ENCODE measurements at places on chromosomes 5 and 9.

GRCh38 chr9:126226991-126227936 is 99.4 kb upstream of the MVB12B start:
- no peak for DNase-seq

DNA sequence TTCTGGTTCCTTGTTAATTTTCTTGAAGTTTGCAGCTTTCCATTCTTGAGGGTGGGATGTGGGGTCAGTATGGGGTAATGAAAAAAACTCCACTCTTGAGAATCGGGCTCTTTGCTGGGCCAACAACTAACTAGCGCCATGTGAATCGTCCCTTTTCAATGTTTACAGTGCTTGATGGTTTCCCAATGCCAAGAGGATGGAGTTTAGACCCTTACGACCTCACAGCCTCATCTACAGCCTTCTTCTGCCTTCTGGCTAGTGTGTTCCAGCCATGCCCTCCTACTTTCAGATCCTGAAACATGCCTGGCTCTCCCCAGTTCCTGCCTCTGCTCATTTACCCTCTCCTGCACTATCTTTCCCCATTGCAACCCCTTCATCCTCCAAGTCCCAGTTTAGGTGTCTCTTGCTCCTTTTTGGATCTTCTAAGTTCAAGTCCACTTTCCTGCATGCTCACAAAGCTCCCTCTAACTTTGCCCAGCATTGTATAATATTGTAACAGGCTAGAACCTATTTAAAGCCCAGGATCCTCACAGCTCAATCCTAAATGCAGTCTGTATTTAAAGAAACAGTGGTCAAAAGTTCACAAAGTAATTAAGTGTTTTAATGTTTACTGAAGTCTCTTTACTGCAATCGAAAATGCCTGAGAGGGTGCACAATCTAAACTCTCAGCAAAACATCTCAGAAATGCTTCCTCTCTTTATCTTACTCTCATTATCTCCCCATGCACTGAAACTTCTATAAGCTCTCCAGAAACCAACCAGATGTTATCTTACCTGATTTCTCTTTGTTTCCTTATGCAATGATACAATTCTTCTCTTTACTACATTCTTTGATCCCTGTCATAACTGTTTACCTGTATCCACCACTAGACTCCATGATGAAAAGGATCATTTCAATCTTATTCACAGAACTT is 20.6 kb upstream of the CAST start:
- DNase-seq: no peak

- DNase-seq: no peak
These were observed 149.4 kb downstream of the CD180 start for GRCh38 chr5:67047160-67047559.

- DNase-seq: no peak
These were observed 442.9 kb upstream of the FTMT start for GRCh38 chr5:121408778-121409177.

DNA sequence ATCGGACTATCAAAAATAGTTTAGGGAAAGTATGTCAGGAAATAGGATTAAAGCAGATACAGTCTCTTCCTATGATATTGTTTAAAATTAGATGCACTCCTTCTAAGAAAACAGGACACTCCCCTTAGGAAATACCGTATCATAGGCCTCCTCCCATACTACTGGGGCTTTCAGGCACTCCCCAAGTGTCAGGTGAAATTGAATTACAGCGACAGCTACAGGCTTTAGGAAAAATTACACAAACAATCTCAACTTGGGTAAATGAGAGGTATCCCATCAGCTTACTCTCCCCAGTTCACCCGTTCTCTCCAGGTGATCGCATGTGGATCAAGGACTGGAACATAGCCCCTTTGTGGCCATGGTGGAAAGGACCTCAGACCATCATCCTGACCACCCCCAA is 110.4 kb upstream of the EPB41L4A start:
- DNase-seq: no peak
